ENCODE measurements at places on chromosomes 1 and 21. TPM values are rescaled to one million over a fixed set of nuclear protein-coding genes. Genes with fewer than 3 reads are reported as not detected.

GRCh38 chr1:245086389-245086969 lies 68.3 kb upstream of the KIF26B start:
- H3K4me3 ChIP-seq: no peak overlapping the region
- DNase-seq: no peak
- no peaks in the 10 kb centered on the region for H3K27me3 ChIP-seq
- H3K4me1 ChIP-seq: no peaks in the 10 kb centered on the region
- H3K27ac ChIP-seq: no peak overlapping the region
- H3K36me3 ChIP-seq: no peaks in the 10 kb centered on the region

GRCh38 chr1:150537732-150538684 lies 11.2 kb upstream of the ADAMTSL4 start:
- no peak overlapping the region for H3K4me3 ChIP-seq
- no peaks in the 10 kb centered on the region for H3K36me3 ChIP-seq
- H3K4me1 ChIP-seq: no peaks in the 10 kb centered on the region
- H3K27ac ChIP-seq: no peak overlapping the region

- no peaks in the 10 kb centered on the region for H3K36me3 ChIP-seq
- H3K4me1 ChIP-seq: no peaks in the 10 kb centered on the region
- no peak for DNase-seq
Observed at GRCh38 chr1:118918230-118918939, 69.8 kb downstream of the TBX15 start.

DNA sequence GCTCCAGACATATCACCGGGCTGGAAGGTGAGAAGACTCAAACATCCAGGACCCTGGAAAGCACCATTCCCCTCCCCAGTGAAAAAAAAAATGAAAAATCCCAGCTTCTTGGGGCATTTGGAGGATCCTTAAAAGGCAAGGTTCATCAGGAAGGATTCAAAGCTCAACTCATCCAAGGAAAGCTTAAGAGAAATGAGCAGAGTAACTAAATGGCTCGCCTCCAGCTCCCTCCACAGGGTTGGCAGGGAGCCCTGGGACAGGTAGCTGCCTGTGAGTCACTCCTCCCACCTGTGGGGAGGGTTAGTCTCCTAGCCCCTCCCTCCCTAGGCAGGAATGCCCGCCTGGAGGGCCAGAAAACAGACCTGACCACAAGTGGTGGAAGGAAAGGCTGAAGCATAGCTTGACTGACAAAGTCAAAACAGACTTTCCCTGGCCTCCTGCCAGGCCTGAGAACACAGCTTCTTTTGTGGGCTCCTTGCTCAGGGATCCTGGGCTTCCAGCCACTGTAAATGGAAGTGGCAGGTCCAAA lies 712 bp upstream of the LAMB3 start:
- H3K36me3 ChIP-seq: no peaks in the 10 kb centered on the region
- no peaks in the 10 kb centered on the region for H3K4me1 ChIP-seq
- peak overlapping the region; percentile 83 for H3K27ac ChIP-seq
- no peak overlapping the region for H3K4me3 ChIP-seq

- H3K4me1 ChIP-seq: no peaks in the 10 kb centered on the region
- H3K36me3 ChIP-seq: no peaks in the 10 kb centered on the region
- H3K4me3 ChIP-seq: no peak overlapping the region
- no peak overlapping the region for H3K27ac ChIP-seq
Observed at GRCh38 chr21:30329203-30329875, 8.2 kb downstream of the KRTAP27-1 start.

- H3K27me3 ChIP-seq: no peaks in the 10 kb centered on the region
- H3K27ac ChIP-seq: no peak overlapping the region
- no peak overlapping the region for H3K4me3 ChIP-seq
- DNase-seq: no peak
Observed at GRCh38 chr1:36603461-36603860, 120.7 kb upstream of the CSF3R start.

The CCDC30 gene
- 1.9 TPM for total RNA-seq

DNA sequence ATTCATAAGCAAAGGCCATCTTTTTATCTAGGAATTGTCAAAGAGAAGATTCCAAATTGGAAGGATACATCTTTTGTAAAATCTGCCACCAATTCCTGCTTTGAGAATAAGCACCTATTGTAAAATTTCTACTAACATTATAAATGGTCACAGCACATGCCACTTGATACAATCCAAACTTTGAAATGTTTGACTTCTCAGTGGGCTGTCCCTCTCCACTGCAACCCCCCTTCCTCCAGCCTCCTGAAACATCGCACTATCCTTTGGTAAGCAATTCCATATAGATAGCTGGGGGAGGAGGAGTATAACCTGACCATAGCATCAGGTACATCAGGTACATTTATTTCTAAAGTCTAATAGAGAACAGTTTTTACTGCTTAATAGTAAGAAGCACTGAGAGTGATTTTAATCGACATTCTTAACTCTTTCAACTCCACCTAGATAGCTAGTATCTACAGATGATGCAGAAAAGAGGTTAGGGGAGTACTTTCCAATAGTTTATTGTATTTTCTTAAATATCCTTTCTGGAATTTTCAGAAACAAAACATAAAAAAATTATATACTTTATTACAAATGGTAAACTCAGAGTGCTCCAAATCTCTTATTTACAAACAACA lies 2.9 kb downstream of the JUN start:
- peaks cover 11% of the 10 kb centered on the region for H3K4me1 ChIP-seq
- H3K27ac ChIP-seq: no peak overlapping the region
- H3K36me3 ChIP-seq: no peaks in the 10 kb centered on the region
- peak overlapping the region; percentile 85 for H3K4me3 ChIP-seq
- no peak for DNase-seq

The SPRR3 gene
- total RNA-seq: 0.28 TPM

The C1orf52 gene
- 22.5 TPM for total RNA-seq

DNA sequence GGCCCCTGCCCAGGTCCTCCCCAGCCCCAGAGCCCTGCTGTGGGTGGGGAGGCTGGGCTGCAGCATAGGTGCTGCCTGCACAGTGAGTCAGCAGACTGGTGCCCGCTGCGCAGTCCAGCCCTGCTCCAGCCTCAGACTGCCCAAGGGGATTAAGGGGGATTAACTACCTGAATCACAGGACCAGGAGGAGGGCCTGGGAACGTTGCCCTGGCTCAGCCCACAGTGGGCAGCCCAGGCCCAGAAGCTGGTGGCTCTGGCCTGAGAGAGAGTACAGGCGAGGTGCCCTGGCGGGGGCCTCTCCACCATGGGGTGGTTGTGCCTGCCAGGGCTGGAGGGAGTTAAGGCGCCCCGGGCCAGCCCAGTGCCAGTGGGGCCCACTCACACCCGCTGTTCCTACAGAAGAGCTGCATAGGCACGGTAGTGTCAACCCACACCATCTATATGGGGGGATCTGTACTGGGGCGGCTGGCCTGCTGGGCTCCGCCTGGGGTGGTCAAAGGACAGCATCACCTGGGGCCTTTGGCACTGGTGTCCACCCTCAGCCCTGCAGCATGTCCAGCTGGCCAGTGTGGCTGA lies 2.3 kb downstream of the OBSCN start:
- H3K27ac ChIP-seq: no peak overlapping the region
- H3K4me1 ChIP-seq: peaks cover 9% of the 10 kb centered on the region
- DNase-seq: no peak
- no peaks in the 10 kb centered on the region for H3K27me3 ChIP-seq
- no peak overlapping the region for H3K4me3 ChIP-seq

DNA sequence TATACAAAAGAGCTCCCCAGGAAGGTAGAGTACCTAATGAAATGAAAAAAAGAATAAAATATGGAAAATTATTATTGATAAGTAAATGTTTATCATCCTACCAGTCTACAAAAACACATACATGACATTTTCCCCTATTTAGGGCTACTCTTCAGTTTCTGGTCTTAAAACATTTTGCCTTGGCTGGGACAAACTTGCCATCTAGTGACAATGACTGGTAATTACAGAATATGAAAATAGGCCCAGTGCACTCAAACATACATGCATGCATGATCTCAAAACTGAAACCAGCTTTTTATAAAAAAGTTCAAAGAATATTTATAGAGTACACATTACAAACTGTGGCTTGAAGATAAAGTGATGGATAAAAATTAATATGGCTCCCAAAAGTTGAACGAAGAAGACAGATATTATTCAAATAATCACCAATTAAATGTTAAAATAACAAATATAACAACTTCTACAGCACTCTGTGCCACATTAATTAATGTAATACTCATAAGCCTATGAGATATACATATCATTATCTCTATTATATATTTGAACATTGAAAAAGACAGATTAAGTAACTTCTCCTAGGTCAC lies 10.5 kb upstream of the RNPC3 start:
- H3K27ac ChIP-seq: no peak overlapping the region
- H3K27me3 ChIP-seq: no peaks in the 10 kb centered on the region

- H3K4me3 ChIP-seq: no peak overlapping the region
- DNase-seq: no peak
- no peaks in the 10 kb centered on the region for H3K27me3 ChIP-seq
- H3K27ac ChIP-seq: peak overlapping the region; percentile 26
Observed at GRCh38 chr1:109181085-109181806, 32.5 kb upstream of the SARS1 start.

GRCh38 chr1:242187816-242188215 lies 188.9 kb upstream of the MAP1LC3C start:
- H3K4me1 ChIP-seq: no peaks in the 10 kb centered on the region
- H3K36me3 ChIP-seq: no peaks in the 10 kb centered on the region
- H3K4me3 ChIP-seq: no peak overlapping the region
- no peak for DNase-seq

DNA sequence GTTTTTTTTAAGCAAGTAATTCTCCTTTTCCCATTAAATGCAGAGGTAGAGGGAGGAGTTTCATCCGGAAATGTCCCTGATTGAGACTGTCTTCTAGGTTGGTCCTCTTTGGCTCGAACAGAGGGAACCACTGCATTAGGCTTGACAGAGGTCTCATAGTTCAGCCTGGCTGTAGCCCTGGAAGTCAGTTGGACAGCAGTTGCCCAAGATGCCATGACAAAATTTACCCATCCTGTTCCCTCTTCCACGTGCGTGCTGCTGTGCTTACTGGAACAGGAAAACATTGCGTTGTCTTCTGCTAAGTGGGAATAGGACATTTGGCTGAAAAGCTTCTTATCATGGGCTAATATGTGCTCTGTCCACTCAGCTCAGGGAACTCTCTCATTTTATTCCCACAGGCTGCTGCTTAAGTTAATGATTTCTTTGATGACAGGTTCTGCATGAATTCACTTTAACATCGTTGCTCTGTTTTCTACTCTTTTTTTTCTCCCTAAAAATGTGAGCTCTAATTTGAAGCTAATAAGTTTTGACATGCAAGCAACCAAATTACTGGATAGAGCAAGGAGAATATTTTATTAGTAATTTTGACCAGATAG lies 18.0 kb downstream of the KCNK1 start:
- DNase-seq: no peak
- H3K36me3 ChIP-seq: no peaks in the 10 kb centered on the region
- no peak overlapping the region for H3K27ac ChIP-seq
- H3K4me1 ChIP-seq: no peaks in the 10 kb centered on the region

DNA sequence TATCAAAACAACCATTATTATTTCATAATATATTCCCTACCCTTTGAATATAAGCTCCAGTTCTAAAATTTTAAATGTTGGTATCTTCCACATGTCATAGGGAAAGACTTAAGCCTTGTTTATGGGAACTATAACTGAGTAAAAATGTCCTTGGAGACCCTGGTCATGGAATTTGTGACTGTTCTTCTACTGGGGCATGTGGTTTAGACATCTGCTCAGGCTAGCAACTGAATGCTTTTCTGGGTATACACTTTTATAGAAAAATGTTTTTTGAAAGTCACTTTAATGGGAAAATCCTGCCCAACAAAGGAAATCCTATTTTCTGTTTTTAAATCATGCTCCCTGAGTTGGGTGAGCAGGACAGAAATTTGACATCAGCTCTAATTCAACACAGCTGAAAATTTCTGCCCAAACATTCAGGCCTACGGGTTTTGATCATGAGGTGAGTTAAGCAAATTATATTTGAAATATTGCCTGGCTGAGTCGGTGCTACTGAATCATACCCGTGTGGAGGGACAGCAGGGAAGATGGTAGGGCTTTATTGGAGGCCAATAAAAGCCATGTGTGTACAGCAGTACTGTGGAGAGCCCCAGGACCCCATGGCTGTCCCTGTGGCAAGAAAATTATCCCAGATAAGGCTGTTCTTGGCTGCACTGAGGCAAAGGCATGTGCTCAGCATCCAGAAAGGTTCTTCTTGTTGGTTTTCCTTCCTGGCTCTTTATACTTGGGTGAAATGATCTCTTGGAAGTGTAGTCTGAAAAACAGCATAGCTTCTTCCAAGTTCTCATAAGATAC lies 391.8 kb downstream of the DISC1 start:
- H3K4me3 ChIP-seq: no peak overlapping the region
- no peaks in the 10 kb centered on the region for H3K36me3 ChIP-seq
- no peaks in the 10 kb centered on the region for H3K4me1 ChIP-seq
- no peaks in the 10 kb centered on the region for H3K27me3 ChIP-seq
- no peak for DNase-seq

The PSMG1 gene
- total RNA-seq: 41.2 TPM

DNA sequence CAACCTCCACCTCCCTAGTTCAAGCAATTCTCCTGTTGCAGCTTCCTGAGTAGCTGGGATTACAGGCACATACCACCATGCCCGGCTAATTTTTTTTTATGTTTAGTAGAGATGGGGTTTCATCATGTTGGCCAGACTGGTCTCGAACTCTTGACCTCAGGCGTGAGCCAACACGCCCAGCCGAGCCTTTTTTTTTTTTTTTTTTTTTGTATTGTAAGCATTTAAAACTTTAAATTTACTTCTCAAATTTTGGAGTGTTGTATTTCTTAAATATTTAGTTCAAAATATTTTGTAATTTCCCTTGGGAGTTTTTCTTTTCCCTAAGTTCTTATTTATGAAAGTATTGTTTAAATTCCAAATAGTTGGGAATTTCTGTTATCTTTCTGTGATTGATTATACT lies 9.2 kb upstream of the SCAF4 start:
- H3K36me3 ChIP-seq: no peaks in the 10 kb centered on the region
- no peaks in the 10 kb centered on the region for H3K27me3 ChIP-seq
- no peak overlapping the region for H3K4me3 ChIP-seq
- no peak overlapping the region for H3K27ac ChIP-seq
- no peak for DNase-seq
- no peaks in the 10 kb centered on the region for H3K4me1 ChIP-seq

The CD164L2 gene
- total RNA-seq: 0.05 TPM

The EXO1 gene
- 19.6 TPM for total RNA-seq

DNA sequence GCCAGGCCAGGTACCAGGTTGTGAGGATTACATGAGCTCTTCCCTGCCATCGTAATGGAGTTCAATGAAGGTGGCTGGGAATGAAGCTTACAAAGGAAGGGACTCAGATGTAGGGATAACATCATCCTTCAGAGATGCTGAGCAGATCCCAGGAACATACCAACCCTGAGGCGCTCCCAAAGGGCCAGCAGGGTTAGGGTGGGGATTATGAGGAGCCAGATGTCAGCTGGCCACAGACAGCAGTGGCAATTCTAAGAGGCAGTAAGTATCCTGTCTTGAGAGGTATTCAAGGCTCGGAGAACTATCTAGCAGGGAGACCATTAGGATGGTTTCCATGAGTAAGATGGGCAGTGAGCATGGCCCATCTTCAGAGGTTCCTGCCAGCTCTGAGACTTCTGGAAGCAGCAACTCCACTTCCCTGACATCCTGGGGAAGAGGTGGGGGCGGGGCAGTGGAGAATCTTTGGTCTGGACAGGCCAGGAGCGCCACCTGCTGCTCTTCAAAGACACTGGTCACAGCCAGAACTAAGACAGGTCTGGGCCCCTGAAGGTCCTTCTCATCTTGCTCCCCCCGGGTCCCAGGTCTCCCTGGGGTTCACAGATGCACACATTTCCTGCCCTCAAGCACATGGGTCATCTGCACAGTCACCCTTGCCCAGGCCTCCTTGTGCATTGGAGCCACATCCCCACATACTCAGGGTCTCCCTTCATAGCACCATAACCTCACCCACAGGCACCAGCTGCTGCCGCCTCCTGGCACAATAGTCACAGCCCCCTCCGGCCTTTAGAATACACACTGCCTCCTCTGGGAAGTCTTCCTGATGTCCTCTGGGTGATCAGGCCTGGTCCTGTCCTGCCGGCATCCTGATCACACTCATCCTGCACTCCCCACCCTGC lies 2.7 kb upstream of the SDC3 start:
- no peaks in the 10 kb centered on the region for H3K36me3 ChIP-seq
- H3K27ac ChIP-seq: no peak overlapping the region
- no peak overlapping the region for H3K4me3 ChIP-seq
- no peak for DNase-seq
- H3K27me3 ChIP-seq: peaks cover 52% of the 10 kb centered on the region
